Bone marrow (tissue), 2 donors: ENCODE measurements at places on chromosomes 7 and 10.

DNA sequence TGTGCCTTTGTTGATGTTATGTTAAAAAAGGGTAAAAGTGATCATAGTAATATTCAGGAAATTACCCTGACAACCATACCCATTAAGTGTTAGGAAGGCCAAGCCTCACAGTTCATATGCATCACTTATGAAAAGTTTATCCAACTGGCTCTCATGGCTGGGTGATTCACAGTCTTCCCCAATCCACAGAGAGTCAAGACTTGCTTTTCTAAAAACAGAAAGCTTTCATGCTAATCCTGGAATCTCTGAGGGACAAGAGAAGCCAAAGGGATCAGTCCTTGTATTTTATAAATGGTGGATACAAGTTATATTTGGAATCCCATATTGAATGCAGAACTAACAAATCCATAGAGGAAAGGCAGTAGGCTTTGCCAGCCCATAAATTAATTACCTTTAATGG is 218.3 kb downstream of the JAZF1 start:
- no peak for DNase-seq

GRCh38 chr7:22427104-22427503 is 70.2 kb upstream of the RAPGEF5 start:
- no peak for DNase-seq

DNA sequence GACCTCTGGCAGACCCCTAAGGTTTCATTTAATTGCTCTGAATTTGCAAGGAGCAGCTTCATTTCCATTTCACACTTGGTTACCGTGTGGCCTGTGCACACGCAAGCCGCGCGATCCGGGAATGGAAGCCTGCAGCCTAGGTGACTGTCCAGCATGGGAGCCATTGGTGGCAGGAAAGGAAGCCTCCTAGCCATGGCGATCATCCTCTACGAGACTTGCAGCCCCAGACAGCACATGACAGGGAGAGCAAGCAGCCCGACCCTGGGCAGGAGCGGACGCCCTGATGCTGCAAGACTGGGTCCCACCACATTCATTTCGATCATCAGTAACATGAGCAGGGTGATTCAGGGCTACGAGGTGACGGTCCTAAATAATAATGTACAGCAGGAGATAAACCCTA is 33.9 kb downstream of the C10orf143 start:
- DNase-seq = no peak

DNA sequence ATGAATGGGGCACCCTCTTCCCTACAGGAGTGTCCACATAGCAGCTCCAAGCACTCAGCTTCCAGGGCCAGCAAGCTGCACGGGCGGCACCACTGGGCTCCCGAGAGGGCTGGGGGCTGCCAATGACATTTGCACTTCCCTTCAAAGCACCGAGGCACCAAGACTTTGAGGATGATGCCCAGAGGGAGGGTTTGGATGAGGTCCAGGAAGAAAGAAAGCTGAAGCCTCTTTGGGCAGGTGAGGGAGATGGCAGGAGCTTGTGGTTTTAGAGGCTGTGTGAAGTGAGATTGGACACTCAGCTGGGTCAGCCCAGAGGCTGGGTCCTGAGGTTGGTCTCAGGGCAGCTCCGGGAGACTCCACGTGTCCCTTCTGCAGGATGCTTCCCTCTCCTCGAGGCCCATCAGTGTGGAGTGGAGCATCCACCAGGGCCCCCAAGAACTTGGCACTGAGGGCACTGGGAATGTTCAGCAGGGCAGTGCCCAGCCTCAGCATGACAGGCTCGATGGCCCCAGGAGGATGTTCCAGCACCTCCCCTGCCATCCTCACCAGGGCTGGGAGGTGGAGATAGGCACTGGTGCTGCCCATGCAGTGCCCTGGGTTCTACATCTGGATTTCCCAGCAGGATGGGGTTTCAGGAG is 54.9 kb upstream of the IGFBP3 start:
- DNase-seq = no peak

DNA sequence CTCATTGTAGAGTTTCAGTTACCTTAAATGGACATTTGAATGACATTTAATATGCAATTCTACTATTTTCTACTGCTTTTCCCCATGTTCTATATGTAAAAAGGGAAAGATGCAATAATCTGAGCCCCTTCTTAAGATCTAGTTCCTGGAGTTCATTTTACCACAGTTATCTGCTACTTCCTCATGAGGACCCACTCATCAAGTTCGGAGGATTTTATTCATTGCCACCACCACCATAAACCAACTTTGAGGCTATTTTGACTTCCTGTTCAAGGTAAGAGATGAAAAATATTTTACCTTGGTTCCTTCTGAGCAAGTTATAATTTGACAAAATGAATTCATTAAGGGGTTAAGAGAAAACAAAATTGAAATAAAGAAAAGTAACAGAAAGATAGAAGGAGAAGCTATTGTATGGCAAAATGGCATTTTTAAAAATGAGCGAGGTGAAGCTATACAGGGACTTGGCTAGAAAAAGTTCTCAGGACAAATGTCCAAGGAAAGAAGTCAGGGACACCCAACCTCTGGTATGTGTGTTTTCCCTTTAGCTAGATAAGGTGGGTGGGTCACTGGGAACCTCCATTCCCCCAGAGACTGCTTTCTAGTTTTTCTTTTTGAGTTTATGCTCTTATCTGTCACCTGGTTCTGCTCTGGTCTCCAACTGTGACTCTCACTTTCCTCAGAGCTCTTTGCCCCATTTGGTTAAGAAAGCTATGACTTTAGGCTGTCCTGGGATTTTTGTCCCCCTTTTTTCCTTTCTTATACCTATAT is 14.9 kb upstream of the FAM3C start:
- DNase-seq = no peak

DNA sequence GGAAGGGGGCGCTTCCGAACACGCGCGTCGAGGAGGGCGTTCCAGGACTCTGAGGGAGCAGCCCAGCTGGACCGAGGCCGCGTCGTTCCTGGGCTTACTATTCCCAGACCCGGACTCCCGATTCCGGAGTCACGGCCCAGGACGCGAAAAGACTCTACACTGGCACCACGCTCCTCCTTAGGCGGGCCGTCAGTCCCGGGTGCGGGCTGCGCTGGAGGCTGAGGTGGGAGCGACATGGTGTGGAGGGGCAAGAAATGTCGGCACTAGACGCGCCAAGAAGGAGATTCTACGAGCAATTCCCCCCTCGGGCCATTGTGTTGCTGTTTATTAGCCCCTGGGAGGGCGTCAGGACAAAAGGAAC is 584 bp upstream of the RUNDC3B start:
- no peak for DNase-seq

- no peak for DNase-seq
Observed at GRCh38 chr10:129522041-129522585, 55.1 kb downstream of the MGMT start.

DNA sequence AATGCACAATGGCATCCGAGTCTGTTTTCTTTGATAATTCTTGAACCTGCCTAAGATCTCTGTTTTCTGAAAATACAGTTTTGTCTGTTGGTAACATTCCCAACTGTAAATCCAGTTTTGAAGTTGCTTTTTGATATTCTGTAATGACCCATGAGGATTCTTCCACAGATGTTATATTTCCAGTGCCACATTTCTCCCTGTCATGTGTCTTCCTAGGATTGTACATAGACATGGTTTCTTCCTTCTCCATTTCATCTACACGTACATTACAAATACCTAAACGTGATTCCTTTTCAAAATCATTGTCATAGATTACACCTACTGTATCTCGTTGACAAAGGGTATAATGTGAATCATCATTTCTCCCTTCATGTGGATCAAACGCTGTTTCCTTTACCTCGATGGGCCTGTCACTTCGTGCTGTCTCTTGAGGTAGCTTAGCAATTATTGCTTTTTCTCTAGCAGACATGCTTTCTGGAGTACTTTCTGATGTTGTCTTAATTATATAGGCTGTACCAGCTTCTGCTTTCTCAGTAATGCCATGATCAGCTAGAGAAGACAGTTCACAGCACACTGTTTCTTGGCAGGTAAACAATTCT is 40.3 kb downstream of the PPP1R3A start:
- DNase-seq = no peak

- no peak for DNase-seq
Observed at GRCh38 chr7:34036051-34036920, 130.9 kb downstream of the BMPER start.

- no peak for DNase-seq
Observed at GRCh38 chr10:47243791-47244190, 56.2 kb upstream of the GDF10 start.

- DNase-seq = peak; percentile 22
Observed at GRCh38 chr10:43202224-43202656, 64.0 kb downstream of the CSGALNACT2 start.

DNA sequence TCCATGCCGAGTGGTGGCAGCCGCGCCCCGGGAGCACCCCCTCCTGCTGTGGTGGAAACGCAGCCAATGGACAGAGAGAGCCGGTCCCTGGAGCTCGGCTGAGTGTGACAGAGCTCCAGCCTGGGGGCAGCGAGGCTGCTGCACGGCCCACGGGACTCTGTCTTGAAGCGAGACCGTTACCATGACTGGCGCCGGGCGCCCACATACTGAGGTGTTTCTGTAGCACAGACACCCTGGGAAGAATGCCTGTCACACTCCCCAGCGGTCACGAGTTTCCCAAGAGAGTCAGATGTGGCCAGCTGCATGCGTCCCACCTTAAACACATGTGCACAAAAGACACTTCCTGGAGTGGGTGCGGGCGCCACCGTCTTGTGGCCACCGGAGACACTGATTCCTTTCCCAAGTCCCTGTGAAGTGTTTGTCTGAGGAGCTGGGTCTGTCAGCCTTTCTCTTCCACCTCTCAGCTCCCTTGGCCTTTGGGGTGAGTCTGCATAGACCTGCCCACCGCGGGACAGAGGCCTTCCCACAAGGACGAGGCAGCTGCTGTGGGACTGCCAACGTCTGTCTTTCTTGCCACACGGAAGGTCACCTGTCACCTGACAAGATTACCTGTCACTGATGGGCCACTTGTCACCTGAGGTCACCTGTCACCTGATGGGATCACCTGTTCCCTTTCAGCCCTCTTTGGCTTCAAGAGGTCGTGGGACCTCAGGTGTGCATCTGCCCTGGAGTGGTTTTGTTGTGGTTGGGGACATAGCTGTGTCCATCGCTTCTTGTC is 94.6 kb downstream of the DNAJB6 start:
- no peak for DNase-seq

GRCh38 chr7:128010391-128011127 is 20.7 kb downstream of the LRRC4 start:
- no peak for DNase-seq

- DNase-seq = no peak
Observed at GRCh38 chr10:42645103-42645502, 6.7 kb upstream of the ZNF33B start.

DNA sequence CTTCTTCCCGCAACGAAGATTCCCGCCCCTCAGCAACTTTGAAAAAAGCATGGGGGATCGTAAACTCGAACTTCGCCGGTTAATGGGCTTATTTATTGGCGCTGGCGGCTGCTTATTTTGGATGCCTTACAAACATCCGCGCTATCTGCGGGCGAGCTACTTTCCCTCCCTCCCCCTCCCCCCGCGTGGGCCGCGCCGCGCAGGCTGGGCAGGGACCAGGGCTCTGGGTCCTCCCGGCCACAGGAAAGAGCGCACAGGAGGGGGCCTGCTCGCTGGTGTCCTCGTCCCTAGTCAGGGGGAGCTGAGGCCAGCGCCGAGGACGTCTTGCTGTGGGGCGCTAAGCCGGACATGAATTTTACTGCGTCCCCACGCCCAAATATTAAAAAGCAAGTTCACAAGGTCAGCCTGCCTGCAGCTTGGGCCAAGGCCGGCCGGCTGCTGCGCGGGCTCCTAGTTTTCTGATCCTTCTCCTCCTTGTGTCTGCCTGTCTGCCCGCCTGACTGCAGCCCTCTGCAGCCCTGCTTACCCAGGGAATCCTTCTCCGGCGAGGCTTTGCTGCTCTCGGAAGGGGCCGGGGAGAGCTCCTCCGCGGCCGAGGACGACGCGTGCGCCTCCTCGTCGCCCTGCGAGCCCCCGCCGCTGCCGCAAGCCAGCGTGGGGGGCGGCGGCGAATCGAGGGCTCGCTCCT is 1.2 kb downstream of the HOXA10 start:
- no peak for DNase-seq

DNA sequence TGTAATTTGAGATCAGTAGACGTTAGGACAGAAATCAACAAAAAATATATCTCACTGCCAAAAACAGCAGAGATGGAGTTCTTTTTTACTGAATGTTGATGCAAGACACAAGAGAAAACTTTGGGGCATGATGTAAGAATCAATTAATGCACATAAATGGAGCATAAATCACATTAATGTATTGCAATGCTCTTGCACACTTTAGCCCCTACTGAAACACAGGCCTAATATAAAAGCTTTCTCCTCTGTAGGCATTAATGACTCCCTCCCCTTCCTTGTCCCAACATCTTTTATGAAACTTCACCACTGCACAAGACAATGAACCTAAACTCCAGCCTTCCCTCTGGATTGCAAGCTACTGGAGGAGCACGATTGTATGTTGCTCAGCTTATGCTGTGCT is 58.8 kb downstream of the CACNA2D1 start:
- DNase-seq = no peak

GRCh38 chr7:12982178-12982577 is 294.7 kb downstream of the ARL4A start:
- no peak for DNase-seq

GRCh38 chr7:74174606-74175082 is 488 bp downstream of the EIF4H start:
- no peak for DNase-seq

GRCh38 chr7:41809940-41810576 is 107.2 kb upstream of the INHBA start:
- no peak for DNase-seq

GRCh38 chr7:105304040-105304895 is 84.5 kb downstream of the SRPK2 start:
- DNase-seq = no peak

DNA sequence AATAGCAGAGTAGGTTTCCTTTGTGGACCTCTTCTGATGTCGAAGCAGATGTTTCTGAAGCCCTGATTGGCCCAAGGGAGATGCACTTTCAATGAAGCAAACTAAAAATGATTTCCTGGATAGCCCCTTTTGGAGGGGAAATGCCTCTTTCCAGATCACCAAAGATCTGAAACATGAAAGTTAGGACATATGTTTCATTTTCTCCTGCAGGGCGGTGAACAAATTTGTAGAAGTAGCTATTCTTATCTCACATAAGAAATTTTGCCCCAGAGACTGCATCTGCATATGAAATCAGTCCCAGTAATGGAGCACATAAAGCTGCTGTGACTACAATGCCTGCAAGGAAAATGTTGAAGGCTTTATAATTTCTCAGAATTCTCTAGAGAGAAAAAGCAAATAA is 56.0 kb downstream of the THSD7A start:
- no peak for DNase-seq

- DNase-seq = no peak
Observed at GRCh38 chr7:86600506-86601290, 43.0 kb upstream of the GRM3 start.

- DNase-seq = no peak
Observed at GRCh38 chr7:50628434-50629084, 63.4 kb upstream of the DDC start.
